Body of pancreas (tissue), 4 donors: ENCODE measurements at places on chromosomes 3 and 15.

- no peak for DNase-seq
Observed at GRCh38 chr15:41354371-41354770, 21.7 kb downstream of the NUSAP1 start.

DNA sequence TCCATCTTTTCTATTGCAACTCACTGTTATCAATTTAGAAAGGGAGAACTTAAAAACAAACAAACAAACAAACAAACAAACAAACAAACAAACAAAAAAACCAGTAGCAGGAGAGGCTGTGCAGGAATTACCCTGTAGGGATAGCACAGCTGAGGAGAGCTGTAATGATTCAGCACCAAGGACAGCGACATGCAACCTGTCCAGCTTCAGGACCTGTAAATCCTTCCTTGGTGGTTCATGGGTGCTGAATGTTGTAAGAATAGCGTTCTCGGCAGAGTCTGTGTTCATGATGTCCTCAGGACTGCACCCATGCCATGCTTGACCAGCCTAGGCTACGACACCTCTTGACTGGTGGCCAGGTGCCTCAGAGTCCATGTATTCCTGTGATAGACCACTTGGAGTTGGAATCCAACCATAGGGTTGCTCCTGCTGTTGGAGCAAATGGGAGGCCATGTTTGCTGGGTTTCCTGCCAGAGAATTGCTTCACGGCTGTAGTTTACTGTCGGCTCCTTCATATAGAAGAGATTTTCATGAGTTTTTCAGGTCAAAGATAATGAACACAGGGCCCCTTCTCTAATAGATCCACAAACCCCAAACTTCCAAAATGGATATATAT is 65.9 kb downstream of the CACNA2D3 start:
- peak; percentile 65 for DNase-seq

DNA sequence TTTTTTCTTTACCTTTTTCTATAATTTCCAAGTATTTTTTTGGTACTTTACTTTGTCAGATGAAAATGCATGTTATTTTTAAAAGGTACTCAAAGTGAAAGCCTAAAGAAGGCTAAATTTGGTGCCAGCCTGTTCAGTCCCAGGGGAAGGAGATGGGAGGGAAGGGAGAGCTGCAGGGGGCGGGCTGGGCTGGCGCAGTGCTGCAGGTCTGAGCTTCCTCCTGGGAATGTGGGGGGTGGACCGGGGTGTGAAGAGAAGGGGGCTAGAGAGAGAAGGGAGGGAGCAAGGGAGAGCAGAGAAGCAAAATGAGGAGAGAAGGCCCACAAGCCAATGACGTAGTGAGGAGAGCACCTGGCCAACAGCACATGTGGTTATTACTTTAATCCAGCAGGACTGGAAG is 71.0 kb upstream of the SCN5A start:
- DNase-seq = no peak

DNA sequence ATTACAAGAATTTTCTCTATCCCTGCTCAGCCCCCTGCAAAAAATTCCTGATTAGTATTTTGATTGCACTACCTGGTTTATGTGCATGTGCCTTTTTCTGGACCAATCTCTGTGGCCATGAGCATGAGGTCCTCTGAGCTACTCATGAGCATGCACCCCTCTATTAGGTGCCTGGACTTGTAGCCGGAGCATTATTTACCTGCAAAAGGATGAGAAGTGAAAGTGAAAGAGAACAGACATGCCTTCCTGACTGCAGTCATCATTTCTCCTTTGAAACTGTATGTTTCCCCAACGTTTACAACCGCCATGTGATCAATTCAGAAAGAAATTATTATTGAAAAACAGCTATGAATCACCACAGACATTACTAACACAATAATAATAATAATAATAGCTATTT is 1008.8 kb downstream of the ROBO2 start:
- DNase-seq = no peak

DNA sequence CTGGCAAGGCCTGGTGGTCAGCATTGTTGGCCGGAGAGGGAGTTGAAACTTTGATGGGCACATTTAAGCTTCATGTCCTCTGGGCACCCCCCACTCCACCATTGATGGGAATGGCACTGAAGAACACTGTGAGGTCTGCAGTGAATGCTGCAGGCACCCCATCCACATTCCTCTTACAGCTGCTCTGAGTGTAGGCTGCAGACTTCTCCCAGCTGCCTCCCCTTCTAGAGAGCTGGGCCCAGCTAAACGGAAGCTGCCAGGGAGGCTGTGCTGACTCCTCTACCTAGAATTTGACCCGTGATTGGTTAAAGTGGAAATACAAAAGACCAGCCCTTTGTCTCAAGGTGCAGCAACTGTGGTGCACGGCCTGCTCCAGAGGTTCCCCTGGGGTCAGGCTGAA is 10.6 kb downstream of the TMEM158 start:
- DNase-seq = no peak

DNA sequence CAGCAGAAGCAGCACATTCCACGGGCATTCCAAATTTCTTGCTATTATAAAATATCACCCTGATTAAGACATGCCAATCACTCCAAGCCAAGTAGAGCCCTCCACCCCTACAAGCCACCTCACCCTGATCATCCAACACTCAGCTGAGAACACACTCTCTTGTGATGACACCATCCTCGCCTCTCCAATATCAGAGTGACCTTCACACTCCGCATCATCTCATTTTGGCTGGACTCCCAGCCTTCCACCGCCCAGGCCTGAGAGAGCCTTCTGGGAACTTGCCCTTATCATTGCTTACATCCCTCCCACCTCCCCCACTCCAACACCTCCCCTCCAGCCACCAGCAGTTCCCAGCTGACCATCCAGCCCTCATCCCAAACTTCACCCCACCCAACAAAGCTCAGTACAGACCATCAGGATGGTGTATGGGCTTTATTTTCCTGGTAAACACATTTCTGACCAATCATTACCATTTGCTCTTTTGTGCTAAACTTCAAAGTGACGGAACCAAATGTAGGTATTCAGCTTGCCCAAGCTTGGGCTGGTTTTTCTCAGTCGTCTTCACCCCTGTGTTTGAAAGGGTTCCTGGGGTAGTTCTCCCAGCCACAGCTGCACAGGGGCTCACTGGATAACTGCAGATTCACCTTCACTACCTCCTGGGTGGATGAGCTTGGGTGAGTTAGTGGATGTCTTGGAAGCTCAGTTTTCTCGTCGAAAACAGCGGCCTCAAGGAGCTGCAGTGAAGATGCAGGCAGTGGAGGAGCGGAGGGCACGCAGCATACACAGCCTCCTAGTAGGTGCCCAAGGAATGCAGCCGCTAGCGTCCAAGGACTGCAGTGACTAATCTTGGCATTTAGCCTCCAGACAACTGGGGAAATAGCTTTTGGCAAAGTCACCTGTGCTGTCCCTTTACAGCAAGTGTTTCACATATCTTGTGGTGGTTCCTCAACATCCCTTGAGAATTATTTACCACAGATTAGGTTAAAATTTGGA is 115.1 kb downstream of the LIPC start:
- DNase-seq = peak; percentile 76

- DNase-seq = no peak
Observed at GRCh38 chr15:99307735-99308134, 56.5 kb downstream of the LRRC28 start.

DNA sequence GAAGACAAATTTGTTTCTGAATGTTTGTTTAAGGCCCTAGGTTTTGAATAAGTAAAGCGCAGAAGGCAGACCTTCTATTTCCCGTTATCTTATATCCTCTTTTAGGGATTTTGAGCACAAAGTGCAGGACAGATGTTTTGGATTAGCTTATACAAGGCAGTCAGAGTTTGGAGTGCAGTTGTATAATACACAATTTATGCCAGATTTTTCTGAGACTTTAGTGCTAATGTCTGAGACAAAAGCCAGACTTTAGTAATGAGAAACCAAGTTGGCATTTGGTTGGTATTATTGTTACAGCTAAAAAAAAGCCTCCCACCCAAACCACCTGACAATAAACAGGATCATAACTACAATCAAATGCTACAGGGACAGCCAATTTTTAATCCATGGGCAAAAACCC is 309.9 kb upstream of the SATB1 start:
- no peak for DNase-seq
